ENCODE measurements at places on chromosomes 3 and 15.
A peak's percentile ranks its signal among the peaks of the same experiment; 100 is the strongest.

GRCh38 chr3:36957862-36958686 is 13.2 kb upstream of the TRANK1 start:
- no peak for DNase-seq

DNA sequence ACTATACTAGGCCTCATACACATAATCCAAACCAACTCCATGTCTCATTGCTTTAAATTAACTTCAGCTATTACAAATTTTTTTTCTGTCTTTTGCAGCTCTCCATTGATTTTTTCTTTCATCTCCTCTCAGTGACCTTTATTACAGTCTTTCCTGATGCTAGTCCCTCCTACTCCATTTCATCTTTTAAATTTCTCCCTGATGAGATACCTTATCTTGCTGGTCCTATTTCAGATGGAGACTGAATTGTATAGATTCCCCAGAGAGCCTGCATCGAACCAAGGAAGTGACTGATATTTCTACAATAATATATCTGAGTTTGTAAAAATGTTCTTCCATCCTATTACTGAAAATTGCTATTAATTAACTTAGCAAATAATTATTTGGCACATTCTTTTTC is 45.7 kb upstream of the NEO1 start:
- DNase-seq, result no peak

GRCh38 chr3:114435386-114436115 is 141.7 kb downstream of the TIGIT start:
- no peak for DNase-seq

- no peak for DNase-seq
Measured at GRCh38 chr3:183837894-183838293, 12.5 kb upstream of the MAP6D1 start.

- DNase-seq, result peak; percentile 67
Measured at GRCh38 chr15:36886191-36886590, 214.2 kb downstream of the MEIS2 start.

DNA sequence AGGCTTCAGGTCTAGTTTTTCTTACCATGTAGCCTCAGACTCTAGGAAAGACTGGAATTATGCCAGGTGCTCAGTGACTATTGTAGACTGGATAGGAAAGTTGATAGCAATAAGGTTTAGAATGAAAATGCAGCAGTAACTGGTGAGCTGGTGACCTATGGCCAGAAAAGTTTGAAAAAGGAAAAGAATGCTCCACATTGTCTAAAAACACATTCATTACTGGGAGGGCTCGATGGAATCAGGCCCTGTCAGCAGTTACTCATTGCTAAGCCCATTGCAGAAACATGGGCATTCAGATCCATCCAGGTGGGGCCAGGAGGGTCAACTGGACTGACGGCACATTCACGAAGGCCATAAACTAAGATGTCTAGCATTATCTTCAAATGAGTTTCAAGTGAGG is 8.7 kb upstream of the MBNL1 start:
- DNase-seq, result no peak

- DNase-seq, result no peak
Measured at GRCh38 chr3:127735767-127736693, 63.3 kb downstream of the ABTB1 start.

DNA sequence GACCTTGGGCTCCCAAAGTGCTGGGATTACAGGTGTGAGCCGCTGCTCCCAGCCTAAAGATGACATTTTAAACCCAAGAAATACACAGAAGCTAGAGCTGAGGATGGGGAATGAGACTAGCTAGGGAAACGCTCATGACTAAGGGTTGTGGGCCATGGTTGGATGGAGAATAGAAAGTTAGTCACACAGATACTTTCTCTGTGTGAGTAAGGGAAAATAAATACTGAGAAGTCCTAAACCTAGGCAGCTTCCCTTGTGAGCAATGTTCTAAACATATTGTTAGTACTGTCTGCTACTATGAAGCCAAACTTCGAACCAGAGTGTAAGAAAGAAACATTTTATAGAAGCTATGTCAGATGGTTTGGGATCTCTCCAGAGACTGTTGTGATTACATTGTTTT is 304.8 kb upstream of the STAC start:
- DNase-seq, result no peak

GRCh38 chr3:77146004-77146403 is 106.1 kb downstream of the ROBO2 start:
- peak; percentile 53 for DNase-seq

DNA sequence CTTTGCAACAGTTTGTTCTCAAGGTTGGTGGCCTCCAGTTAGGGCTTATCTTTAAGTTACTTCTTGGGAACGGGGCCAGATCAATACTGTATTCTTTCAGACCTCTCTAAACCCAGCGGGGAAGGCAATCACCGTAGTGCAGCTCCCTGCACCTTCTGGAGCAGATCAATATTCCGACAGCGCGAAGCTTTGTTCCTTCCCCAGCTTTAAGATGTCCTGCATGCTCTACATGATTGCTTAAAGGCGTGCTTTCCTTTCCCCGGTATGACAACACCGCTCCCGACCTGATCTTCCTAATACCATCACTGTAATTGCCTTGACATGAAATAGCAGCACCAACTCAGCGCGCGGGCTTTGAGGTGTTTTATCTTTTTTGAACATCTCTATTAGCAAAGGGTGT is 755.2 kb downstream of the NR2F2 start:
- DNase-seq, result peak; percentile 54

- no peak for DNase-seq
Measured at GRCh38 chr15:58628206-58628947, 121.1 kb downstream of the ADAM10 start.

GRCh38 chr3:46536758-46537157 is 29.3 kb downstream of the LRRC2 start:
- DNase-seq, result no peak

DNA sequence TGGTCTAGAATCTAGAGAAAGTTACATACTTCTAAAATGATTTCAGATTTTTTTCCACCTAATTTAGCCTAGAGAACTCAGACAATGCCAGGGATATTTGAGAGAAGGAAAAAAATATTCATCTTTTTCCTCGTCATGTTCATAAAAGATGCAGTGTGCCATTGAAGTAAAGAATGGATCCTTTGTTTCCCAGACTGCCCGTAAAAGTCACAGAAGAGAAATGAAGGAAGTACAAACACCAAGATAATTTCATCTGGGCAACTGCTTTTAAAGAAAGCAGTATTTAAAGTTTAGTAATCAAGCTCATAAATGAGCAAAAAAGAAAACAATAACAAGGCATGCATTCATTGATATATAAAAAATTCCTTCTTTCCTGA is 47.2 kb downstream of the TTC23 start:
- DNase-seq, result no peak

GRCh38 chr15:57135800-57136199 is 217.4 kb downstream of the TCF12 start:
- no peak for DNase-seq

DNA sequence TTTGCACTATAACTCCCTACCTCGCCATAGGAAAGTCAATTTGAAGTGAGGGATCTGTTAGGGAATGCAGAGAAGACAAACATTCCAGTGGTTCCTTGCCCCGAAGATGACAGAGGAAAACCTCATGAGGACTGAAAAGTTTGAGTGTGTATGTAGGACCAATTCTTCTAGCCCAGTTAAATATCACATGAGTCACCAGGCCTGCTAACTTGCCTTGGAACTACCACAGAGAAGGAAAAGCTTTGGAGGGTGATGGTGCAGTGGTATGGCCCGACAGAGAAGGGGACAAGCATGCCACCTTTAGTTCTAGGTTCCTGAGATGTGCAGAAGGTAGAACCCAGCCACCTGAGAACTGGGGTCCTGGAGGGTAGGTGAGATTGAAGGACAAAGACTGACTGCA is 2.6 kb upstream of the UPK1B start:
- DNase-seq, result no peak

GRCh38 chr15:31801152-31801551 is 229.2 kb upstream of the CHRNA7 start:
- no peak for DNase-seq

DNA sequence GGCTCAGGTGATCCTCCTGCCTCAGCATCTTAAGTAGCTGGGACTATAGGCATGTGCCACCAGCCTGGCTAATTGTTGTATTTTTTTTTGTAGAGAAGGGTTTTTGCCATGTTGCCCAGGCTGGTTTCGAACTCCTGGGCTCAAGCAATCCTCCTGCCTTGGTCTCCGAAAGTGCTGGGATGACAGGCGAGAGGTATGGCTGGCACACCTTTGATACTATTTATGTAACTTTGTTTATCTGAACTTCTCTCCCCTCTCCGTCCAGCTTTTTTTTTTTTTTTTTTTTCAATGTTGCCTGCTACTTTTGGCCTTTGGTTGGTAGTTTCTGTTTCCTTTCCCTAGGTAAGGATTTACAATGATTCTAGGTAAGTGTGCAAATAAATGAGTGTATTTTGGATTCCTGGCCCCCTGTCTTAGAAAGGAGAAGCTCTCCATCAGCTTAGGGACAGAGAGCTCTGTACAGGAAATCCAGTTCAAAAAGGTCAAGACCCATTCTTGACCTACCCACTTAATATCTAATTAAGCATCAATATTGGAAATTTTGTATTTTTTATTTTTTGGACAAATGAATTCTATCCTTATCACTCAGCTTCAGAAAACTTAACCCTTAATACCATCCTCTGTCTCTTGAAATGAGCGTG is 6.8 kb downstream of the ARL6IP5 start:
- DNase-seq, result no peak

- no peak for DNase-seq
Measured at GRCh38 chr15:74540161-74540760, 759 bp upstream of the ARID3B start.

DNA sequence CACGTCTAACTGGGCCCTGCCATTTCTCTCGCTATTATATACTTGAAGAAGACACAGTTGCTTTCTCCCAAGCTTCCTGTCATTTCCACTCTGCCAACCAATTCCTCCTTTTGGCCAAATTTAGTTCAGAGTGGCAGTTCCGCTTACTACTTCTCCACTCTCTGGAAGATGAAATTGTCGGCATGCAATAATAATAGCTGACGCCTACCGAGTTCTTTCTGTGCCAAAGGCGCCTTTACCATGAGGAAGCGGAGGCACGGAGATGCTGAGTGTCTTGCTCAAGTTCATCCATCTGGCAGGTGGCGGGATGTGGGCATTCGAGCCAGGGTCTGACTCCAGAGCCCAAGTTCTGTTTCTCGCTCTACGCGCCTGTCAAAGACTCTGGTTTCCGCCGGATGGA is 14.6 kb upstream of the NRROS start:
- no peak for DNase-seq

- no peak for DNase-seq
Measured at GRCh38 chr15:89196241-89196640, 25.1 kb downstream of the RLBP1 start.

- DNase-seq, result peak; percentile 75
Measured at GRCh38 chr15:40238532-40239403, at the start of gene PAK6. TSS of gene PAK6 (plus strand) at chr15:40239063. CDS start at chr15:40264786, 25,723 bp downstream.

GRCh38 chr15:92383519-92384324 is 10.0 kb upstream of the ST8SIA2 start:
- DNase-seq, result peak; percentile 56

GRCh38 chr3:48556796-48557626 is at the start of gene PFKFB4:
TSS of gene PFKFB4 (minus strand) at chr3:48556803. CDS start at chr3:48556777, 26 bp downstream.
- DNase-seq, result peak; percentile 100

- peak; percentile 86 for DNase-seq
Measured at GRCh38 chr3:52317208-52318000, 1.3 kb downstream of the DNAH1 start.

DNA sequence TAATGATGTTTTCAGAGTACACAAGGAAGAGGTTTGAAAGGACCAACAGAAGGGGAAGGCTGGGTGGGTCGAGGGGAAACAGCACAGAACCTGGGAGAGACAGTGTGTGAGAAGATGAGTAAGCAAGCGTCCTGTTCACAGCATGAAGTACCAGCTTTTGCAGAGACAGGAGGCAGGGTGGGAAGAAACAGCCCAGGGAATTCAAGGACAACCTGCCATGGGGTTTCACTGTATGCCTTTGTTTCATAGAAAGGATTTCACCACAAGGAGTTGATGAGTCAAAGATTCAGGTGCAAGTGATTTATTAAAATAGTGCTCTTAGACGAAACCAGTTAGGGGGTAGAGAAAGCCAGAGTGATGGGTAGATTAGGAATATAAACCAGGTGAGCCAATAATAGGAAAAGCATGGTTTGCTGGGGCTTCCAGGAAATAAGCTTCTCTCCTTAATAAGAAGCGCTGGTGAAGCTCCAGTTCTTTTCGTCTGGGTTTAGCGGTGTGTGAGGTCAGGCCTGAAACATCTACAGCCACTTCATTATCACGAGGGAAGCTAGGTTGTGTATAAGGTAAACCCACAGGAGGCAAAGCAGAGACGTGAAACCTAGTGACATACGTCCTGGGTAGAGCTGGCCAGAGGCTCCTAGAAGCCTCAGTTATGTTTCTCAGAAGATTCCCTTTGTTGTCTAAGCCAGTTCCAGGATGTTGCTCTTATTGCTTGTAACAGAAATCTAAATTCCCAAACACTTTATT is 3.9 kb downstream of the HHLA2 start:
- DNase-seq, result no peak

DNA sequence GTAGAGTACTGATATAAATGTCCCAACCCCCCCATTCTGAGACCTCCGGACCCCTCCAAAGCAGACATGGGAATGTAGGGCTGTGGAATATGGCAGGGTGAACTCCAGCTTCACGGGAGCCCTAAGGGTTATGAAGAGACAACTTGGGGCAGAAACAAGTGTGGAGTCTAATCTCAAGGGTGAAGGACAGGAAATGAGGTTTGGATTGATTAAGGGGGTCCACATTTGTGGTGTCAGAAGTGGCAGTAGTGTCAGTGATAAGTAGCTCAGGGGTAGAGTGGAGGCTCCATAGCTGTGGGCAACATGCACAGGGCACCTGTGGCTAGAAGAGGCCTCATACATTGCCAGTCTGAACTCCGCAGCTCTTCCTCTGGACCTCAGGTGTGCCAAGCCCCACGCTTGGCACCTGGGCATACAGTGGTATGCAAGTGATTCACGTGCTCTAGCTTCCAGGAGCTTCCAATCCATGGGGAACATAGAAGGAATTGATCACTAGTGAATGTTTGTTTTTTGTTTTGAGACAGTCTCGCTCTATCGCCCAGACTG is 4.1 kb upstream of the P4HTM start:
- no peak for DNase-seq

- no peak for DNase-seq
Measured at GRCh38 chr15:63918901-63919348, 85.2 kb upstream of the HERC1 start.

DNA sequence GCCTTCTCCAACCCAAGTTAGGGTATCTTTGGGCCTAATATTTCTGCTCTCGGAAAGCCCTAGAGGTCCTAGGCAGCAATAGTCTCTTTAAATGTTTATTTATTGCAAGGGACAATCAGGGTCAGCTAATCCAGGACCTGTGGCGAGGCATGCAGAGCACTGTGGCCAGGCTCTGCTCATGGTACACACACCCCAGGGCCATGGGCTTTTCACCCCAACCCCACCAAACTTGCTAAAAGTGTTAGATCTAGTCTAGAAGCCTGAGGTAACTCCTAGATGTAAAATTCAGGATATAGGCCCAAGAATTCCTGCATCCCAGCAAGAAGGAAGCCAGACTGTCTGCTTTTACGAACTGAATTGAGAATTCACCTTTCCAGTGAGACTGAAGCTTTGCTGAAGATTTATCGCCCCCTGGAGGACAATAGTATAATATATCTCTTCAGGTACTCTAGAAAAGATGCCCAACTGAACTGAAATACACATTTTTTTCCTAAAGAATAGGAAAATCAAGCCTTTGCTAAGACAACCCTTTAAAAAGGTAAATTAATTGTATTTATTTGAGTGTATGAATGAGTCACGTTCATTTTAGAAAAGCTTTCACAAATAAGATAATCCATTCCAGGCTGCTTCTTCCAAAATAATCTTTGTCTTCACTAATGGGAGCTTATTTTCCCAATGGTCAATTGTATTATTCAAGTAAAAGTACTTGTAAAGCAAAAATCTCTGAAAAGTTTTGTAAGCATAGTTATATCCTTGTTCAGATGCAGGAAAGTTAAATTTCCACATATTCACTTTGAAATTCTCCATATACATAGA is 89.8 kb downstream of the LRRC3B start:
- peak; percentile 89 for DNase-seq

Measured in eye (tissue), 1 donor.